ENCODE measurements at places on chromosomes 4 and X.

DNA sequence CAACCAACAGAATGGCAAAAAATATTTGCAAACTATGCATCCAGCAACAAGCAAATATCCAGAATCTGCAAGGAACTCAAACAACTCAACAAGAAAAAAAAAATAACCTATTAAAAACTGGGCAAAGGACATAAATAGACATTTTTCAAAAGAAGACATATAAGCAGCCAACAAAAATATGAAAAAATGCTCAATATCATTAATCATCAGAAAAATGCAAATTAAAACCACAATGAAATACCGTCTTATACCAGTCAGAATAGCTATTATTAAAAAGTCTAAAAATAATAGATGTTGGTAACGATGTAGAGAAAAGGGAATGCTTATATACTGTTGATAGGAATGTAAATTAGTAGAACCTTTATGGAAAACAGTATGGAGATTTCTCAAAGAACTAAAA is 53.4 kb downstream of the WDR19 start:
- DNase-seq, result no peak

DNA sequence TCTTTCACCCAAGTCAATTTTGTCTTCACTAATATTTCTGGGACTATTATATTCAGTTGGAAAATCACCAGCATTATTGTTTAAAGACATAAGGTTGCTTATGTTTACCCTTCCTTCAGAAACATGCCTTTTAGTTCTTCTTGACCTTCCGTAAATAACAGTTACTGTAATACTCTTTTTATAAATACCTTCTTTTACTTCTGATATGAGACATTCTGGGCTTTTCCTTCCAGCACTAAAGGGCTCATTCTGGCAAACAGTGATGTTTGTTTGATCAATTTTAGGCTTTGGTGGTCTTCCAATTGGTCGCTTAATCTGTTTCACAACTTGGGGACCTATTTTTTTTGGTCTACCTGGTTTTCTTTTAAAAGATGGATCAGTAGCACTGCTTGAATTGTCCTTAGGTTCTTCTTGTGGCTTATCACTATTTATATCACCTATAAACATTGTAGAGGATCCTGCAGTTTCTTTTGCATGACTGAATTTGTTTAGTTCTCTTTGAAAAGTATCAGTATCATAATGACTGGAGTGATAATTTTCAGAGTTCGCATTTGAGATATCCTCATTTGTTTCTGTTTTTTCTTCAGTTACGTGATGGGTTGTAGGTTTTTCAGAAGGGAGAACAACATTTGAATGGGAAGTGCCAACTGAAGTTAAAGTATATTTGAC is 64.8 kb downstream of the NCAPG start:
- DNase-seq, result no peak

GRCh38 chr4:60579335-60579734 is 620.8 kb upstream of the ADGRL3 start:
- no peak for DNase-seq

DNA sequence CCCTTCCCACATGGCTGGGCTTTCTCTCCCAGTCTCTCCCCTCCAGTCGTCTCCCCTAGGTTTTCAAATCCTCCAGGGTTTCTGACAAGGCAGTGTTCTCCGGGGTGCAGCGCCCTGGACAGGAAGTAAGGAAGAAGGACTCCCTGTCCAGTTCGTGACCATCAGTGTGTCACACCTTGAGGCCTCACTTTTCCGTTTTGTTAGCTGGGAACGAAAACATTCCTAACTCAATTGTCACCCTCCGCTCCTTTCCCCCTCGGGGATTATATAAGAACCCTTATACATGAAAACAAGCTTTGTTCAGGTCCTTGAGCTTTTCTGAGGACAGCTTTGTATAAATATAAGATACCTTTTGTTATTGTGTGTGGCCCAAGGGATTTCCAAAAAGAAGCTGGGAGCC is 92.1 kb downstream of the KDR start:
- no peak for DNase-seq

GRCh38 chrX:139931646-139932072 is 1.2 kb downstream of the ATP11C start:
- no peak for DNase-seq

- DNase-seq, result peak; percentile 15
These were observed 10.5 kb upstream of the TLR3 start for GRCh38 chr4:186058253-186058979.

GRCh38 chrX:39974270-39974669 is 123.5 kb downstream of the BCOR start:
- no peak for DNase-seq

GRCh38 chrX:25067271-25068172 is 51.8 kb upstream of the ARX start:
- DNase-seq, result no peak

GRCh38 chrX:23888887-23889501 is 18.7 kb downstream of the APOO start:
- no peak for DNase-seq

DNA sequence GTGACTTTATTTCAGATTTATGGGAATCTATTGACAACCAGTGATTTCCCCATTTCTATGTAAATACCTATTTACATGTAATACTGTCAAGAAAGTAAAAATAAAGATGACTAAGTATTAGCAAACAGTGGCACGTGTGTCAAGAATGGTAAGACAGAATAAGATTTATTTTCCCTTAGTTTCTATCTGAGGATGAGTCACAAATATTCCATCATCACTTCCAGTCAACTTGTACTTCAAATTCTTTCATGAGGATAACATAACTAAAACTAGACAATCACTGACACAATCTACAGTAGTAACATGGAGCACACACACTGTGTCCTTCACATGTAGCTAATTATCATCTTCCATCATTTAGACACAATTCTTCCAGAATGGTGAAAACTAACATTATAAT is 625.3 kb upstream of the PCDH7 start:
- DNase-seq, result no peak
